ENCODE measurements at places on chromosomes 3 and 15.

- no peak for DNase-seq
These were observed 45.6 kb downstream of the DLEC1 start for GRCh38 chr3:38084334-38085310.

GRCh38 chr15:88479169-88479568 is 11.7 kb downstream of the MRPS11 start:
- DNase-seq = no peak

DNA sequence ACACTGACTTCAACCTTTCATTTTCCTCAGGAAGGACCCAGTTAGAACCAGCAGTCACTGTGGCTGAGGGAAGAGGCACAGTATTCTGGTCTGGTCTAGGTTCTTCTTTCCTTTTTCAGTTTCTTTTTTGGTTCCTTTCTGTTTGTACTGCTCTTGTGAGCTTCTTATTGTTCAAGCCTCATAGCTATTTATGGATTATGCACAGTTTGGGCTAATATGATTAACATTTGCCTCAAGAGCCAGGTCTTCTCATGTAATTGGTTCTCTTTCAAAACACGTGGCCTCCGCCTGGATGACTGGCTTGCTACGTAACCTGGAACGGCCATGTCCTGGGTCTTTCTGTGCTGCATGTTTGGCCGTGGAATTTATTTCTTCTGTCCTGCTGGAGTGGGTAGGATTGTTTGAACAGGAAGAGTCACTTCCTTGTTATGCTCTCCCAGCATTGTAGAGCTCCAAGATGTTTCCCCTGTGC is 43.3 kb downstream of the RBMS3 start:
- DNase-seq = no peak

- no peak for DNase-seq
These were observed 25.8 kb downstream of the FAM98B start for GRCh38 chr15:38479756-38480155.

- DNase-seq = no peak
These were observed 194.9 kb upstream of the KBTBD8 start for GRCh38 chr3:66803206-66803605.

GRCh38 chr15:93257920-93258319 is 168.9 kb upstream of the RGMA start:
- no peak for DNase-seq

GRCh38 chr15:62362608-62363007 is 197.5 kb upstream of the C2CD4B start:
- no peak for DNase-seq

DNA sequence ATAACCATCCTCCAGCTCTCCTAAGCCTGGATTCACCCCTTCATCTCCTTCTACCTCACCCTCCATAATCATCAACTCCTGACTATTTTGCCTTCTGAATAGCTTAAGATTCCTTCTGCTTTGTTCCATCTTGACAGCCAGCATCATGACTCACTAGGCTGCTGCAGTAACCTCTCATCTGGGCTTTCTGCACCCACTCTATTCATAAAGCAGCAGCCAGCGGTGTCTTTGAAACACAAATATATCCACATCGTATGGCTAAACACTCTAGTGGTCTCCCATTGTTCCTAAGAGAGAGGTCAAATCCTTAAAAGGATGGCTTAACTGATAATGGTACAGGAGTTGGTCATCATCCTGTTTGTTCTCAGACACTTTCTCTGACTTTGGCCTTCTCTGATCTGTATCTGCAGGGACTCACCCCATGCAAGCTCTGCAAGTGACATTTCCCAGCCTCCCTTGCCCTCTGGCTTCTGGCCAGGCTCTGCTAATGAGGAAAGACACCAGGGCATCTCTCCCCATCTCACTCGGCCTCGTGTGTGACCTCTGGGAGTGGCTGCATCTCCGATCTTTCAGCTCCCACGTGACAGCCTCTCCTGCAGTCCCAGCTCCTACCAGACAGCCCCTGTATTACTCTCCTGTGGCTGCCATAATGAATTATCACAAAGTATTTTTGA is 6.2 kb downstream of the GRK7 start:
- DNase-seq = no peak
